ENCODE measurements at places on chromosomes 7 and 10. TPM values are rescaled to one million over a fixed set of nuclear protein-coding genes. Genes with fewer than 3 reads are reported as not detected.

NUDCD3 gene
- 176 TPM for total RNA-seq

CPA4 gene
- not detected for total RNA-seq

EN2 gene
- total RNA-seq: 3.2 TPM

BCCIP gene
- 52.2 TPM for total RNA-seq

OR2A5 gene
- not detected for total RNA-seq

SPDYE9 gene
- total RNA-seq: not detected

DRGX gene
- not detected for total RNA-seq

EIF4EBP2 gene
- total RNA-seq: 54.7 TPM

ZNF804B gene
- total RNA-seq: not detected

CALHM3 gene
- total RNA-seq: not detected

GRM8 gene
- 0.24 TPM for total RNA-seq

PKD2L1 gene
- total RNA-seq: not detected

FAM25G gene
- not detected for total RNA-seq

DNA sequence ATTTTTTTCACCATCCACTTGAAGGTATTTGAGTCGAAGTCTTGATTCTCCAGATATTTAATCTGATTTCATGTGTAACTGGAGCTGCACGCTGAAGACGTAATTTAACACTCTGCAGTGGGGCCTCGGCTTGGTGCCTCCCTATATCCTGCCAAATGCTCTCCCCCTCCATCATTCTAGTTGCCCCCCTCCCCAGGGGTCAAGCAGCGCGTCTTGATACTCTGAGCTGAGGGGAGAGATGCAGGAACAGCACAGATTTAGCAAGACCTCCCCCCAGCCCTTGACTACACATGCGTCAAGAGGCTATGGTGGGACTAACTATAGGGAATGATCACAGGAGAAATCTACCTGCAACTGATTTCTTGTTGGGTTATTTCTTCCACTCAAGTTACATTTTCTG, 85.8 kb downstream of the PRPF18 start:
- no peak overlapping the region for H3K4me3 ChIP-seq
- H3K36me3 ChIP-seq: peaks cover 6% of the 10 kb centered on the region
- peaks cover 12% of the 10 kb centered on the region for H3K4me1 ChIP-seq
- no peaks in the 10 kb centered on the region for H3K27me3 ChIP-seq

- H3K4me3 ChIP-seq: no peak overlapping the region
- no peaks in the 10 kb centered on the region for H3K36me3 ChIP-seq
- H3K27ac ChIP-seq: no peak overlapping the region
- DNase-seq: no peak
Observed at GRCh38 chr7:82760074-82760473, 316.5 kb upstream of the CACNA2D1 start.

DNA sequence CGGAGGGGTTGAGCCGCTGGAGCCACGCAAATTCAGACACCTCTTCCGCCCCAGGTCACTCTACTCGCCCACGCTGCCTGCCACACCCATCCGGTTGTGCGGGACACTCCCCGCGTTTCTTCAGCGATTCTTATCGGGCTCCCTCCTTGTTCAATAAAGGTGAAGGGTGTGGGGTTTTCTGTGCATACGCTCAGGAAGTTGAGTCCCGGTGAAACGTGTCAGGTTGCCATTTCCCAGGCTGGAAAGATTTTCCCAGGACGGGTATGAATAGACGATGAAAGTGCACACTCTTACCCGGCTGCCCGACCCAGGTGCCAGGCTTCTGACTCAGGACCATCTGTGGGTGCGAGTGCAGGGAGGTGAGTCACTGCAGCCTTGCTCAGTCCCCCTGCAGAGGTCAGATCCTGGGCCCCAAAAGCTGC, 22.0 kb downstream of the KLF6 start:
- peak overlapping the region; percentile 88 for H3K4me3 ChIP-seq
- peaks cover 18% of the 10 kb centered on the region for H3K36me3 ChIP-seq
- H3K4me1 ChIP-seq: peaks cover 73% of the 10 kb centered on the region
- H3K27ac ChIP-seq: peak overlapping the region; percentile 99

DNA sequence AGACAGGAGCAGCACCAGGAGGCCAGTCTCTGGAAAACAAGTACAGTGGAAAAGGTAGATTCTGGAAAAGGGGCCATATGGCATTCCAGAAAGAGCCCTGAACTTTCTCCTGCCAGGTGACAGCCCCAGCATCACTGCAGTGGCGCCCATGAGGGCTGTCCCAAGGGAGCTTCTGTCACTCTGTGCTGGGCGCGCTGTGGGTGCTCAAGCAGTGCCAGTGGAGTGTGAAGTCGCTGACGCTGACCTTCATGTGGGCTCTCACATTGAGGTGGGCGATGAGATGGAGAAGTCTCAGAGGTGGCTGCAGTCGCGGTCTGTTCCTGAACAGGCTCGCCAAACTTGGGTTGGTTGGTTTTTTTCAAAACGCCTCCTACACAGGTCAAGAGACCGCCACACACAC, 38.2 kb downstream of the FKBP6 start:
- no peaks in the 10 kb centered on the region for H3K4me1 ChIP-seq
- DNase-seq: no peak
- peaks cover 24% of the 10 kb centered on the region for H3K27me3 ChIP-seq
- H3K4me3 ChIP-seq: no peak overlapping the region

DNA sequence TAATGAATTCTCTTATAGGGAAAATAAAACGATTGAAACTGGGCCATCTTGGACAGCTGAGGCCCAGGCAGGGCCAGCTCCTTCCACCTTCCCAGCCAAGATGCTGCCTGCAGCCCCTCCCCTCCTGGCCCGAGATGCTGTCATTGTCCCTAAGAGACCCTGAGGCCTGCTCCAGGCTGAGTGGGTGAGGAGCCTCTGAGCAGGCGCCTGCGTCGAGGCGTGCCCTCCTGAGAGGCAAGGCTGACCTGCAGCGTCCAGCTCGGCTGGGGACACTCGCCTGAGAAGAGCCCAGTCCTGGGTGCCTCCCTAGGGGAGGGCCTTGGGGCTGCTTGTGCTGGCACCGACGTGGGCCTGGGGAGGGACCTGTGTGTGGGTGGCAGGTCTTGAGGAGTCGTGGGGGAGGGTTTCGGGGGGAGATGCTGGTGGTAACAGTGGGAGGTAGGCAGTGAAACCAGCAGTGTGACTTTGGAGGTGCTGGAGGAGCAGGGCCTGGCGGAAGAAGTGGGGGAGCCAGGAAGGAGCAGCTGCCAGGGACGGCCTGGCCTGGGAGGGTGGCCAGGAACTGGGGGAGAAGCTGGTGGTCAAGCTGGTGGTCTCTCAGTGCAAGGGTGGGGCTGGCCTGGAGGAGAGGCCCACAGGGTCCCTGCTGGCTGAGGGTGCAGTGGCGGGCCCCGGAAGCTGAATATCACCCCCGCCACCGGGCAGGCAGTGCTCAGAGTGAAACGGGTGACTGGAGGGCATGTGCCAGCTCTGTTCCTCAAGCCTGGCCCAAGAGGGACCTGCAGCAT, 7.9 kb downstream of the GPR146 start:
- H3K36me3 ChIP-seq: no peaks in the 10 kb centered on the region
- H3K27me3 ChIP-seq: no peaks in the 10 kb centered on the region
- H3K4me3 ChIP-seq: no peak overlapping the region
- H3K27ac ChIP-seq: no peak overlapping the region
- peaks cover 6% of the 10 kb centered on the region for H3K4me1 ChIP-seq
- no peak for DNase-seq

GRCh38 chr10:89888321-89889070, 187.1 kb downstream of the KIF20B start:
- H3K4me3 ChIP-seq: no peak overlapping the region
- H3K27me3 ChIP-seq: no peaks in the 10 kb centered on the region
- H3K4me1 ChIP-seq: no peaks in the 10 kb centered on the region
- no peak for DNase-seq

DNA sequence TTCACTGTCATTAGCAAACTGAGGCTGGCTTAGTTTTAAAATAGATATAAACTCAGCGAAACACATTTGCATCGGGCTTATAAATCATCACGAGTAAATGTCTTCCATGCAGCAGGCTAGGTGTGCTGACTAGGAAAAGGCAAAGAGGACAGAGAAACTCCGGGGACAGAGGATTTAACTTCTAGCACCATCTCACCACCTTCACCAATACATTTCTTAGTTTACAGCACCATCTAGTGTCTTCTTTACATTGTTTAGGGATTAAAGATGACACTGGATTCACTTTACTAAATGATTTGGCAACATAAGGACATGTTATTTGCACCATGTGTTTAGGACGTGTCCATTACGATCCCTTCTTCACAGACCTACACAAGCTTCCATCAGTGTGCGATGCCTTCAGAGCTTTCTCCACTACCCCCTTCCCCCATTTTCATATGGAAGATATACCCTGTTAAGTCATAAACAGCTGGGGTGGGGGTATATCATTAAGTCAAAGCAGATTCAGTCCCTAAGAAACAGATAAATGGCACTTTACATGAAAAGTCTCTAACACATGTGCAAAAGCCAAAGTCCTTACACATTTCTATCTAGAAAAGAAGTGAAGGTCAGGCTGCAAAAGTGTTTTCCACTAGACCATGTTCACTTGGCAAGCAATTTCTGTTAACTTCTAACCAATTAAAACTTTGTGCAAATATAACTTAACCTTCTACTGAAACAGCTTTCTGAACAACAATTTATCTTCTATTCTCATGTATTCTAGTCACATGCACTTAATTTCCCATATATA, 103.3 kb downstream of the GRB10 start:
- peaks cover 36% of the 10 kb centered on the region for H3K4me1 ChIP-seq
- DNase-seq: no peak
- no peak overlapping the region for H3K27ac ChIP-seq
- no peak overlapping the region for H3K4me3 ChIP-seq
- peaks cover 6% of the 10 kb centered on the region for H3K36me3 ChIP-seq

- no peak overlapping the region for H3K4me3 ChIP-seq
- H3K36me3 ChIP-seq: peaks cover 34% of the 10 kb centered on the region
- no peak overlapping the region for H3K27ac ChIP-seq
- no peaks in the 10 kb centered on the region for H3K27me3 ChIP-seq
- no peak for DNase-seq
- H3K4me1 ChIP-seq: peaks cover 26% of the 10 kb centered on the region
Observed at GRCh38 chr7:979886-980571, 3.0 kb upstream of the CYP2W1 start.

- no peaks in the 10 kb centered on the region for H3K4me1 ChIP-seq
- no peak for DNase-seq
- H3K27ac ChIP-seq: no peak overlapping the region
- peaks cover 100% of the 10 kb centered on the region for H3K27me3 ChIP-seq
Observed at GRCh38 chr7:151896086-151896485, 19.2 kb upstream of the PRKAG2 start.

GRCh38 chr10:60821656-60822055, 43.4 kb downstream of the CDK1 start:
- no peaks in the 10 kb centered on the region for H3K27me3 ChIP-seq
- no peak overlapping the region for H3K27ac ChIP-seq
- H3K4me3 ChIP-seq: no peak overlapping the region
- no peak for DNase-seq
- no peaks in the 10 kb centered on the region for H3K36me3 ChIP-seq
- no peaks in the 10 kb centered on the region for H3K4me1 ChIP-seq

- H3K27me3 ChIP-seq: no peaks in the 10 kb centered on the region
- H3K27ac ChIP-seq: no peak overlapping the region
- H3K4me3 ChIP-seq: no peak overlapping the region
- H3K4me1 ChIP-seq: no peaks in the 10 kb centered on the region
- no peaks in the 10 kb centered on the region for H3K36me3 ChIP-seq
Observed at GRCh38 chr10:90138844-90139243, 437.5 kb downstream of the KIF20B start.

DNA sequence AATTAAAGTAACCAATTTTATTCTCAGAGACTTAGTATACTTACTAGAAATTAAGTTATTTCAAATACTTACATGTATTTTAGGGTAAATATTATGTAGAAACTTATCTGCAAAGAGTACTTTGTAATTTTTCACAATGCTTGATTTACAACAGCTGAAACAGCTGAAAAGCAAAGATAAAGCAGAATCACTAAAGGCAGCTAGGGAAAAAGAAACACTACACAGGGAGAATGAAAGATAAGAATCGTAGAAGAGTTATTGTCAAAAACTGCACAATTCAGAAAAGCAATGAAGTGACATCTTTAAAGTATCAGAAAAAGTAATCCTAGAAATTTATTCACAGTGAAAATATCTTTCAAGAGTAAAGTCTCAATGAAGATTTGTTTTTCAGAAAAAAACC, 69.7 kb upstream of the ZNF804B start:
- no peak for DNase-seq
- no peaks in the 10 kb centered on the region for H3K36me3 ChIP-seq
- H3K27me3 ChIP-seq: no peaks in the 10 kb centered on the region
- H3K27ac ChIP-seq: no peak overlapping the region
- H3K4me3 ChIP-seq: no peak overlapping the region

GRCh38 chr10:6602700-6603084, 22.6 kb upstream of the PRKCQ start:
- no peak overlapping the region for H3K27ac ChIP-seq
- no peak for DNase-seq
- no peaks in the 10 kb centered on the region for H3K36me3 ChIP-seq
- H3K27me3 ChIP-seq: peaks cover 99% of the 10 kb centered on the region
- no peaks in the 10 kb centered on the region for H3K4me1 ChIP-seq

- no peaks in the 10 kb centered on the region for H3K4me1 ChIP-seq
- no peaks in the 10 kb centered on the region for H3K36me3 ChIP-seq
- no peak overlapping the region for H3K4me3 ChIP-seq
- DNase-seq: no peak
- no peaks in the 10 kb centered on the region for H3K27me3 ChIP-seq
Observed at GRCh38 chr7:137696376-137696775, 150.4 kb downstream of the DGKI start.

DNA sequence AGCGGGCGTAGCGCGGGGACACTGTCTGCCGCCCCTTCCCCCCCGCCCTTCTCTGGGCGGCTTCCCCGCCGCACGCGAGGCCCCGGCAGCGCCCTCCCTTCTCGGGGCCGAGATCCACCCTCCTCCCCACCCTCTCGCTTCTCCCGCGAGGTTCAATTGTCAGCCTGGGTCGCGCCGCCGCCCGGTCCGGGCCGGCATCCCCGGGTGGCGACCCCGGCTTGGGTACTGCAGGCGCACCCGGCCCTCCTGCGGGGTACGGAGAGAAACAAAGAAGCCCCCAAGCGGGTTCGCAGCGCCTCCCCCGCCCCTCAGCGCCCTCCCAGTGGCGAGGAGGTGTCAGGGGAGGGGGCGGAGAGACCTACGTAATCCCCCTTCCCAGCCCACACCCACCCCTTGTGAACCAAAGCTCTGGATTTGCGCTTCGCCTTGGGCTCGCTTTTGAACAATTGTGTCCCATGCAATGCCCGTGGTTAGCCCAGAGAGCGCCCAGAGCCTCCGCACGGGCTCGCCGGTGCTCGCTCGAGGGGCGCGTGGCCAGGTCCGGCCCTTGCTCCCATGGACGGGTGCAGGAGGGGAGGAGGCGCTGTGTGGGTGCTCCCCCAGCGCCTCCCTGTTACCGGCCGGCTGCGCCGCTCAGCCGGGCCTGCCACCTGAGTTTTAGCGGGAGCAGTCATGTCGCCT, 634 bp downstream of the HECW1 start:
- no peaks in the 10 kb centered on the region for H3K36me3 ChIP-seq
- H3K27me3 ChIP-seq: peaks cover 77% of the 10 kb centered on the region
- H3K27ac ChIP-seq: no peak overlapping the region
- H3K4me3 ChIP-seq: no peak overlapping the region
- DNase-seq: no peak

Data from Calu3 (cell line).